ENCODE measurements at places on chromosomes 5 and 9. TPM values are rescaled to one million over a fixed set of nuclear protein-coding genes. Genes with fewer than 3 reads are reported as not detected.

Gene CEP120
- 20.5 TPM for total RNA-seq

Gene GMCL2
- total RNA-seq: not detected

Gene APBA1
- total RNA-seq: 0.55 TPM

Gene NR2F1-AS1
- total RNA-seq: 0.69 TPM

Gene PCDHB2
- total RNA-seq: 10.1 TPM

Gene ZNF883
- 6.8 TPM for total RNA-seq

Gene FAM193B
- 7.3 TPM for total RNA-seq

Gene MSANTD3
- total RNA-seq: 55.1 TPM

Gene LOX
- 38.7 TPM for total RNA-seq

Gene CCL19
- total RNA-seq: not detected

Gene TTC1
- 83.0 TPM for total RNA-seq

Gene CCL28
- total RNA-seq: 26.6 TPM

Gene TMC1
- 0.15 TPM for total RNA-seq

Gene UBQLN1
- total RNA-seq: 115 TPM

Gene LRRC19
- total RNA-seq: not detected

Gene TERT
- total RNA-seq: not detected

Gene PCDHGA11
- total RNA-seq: 1.4 TPM

Gene ADAMTS12
- 6.3 TPM for total RNA-seq

Gene SMAD5
- 39.4 TPM for total RNA-seq

Gene QRFP
- not detected for total RNA-seq

Gene KIF27
- 13.3 TPM for total RNA-seq

Gene TCF7
- total RNA-seq: 2.0 TPM

Gene BTNL3
- total RNA-seq: not detected

Gene MIGA2
- total RNA-seq: 18.4 TPM

Gene PRRC1
- 70.6 TPM for total RNA-seq

Gene SURF1
- total RNA-seq: 18.6 TPM

Gene GPX3
- total RNA-seq: 102 TPM

Gene RAB14
- total RNA-seq: 55.8 TPM

Gene ZNF658
- total RNA-seq: 6.7 TPM

Gene OR2V2
- total RNA-seq: not detected

Gene TAF11L10
- total RNA-seq: not detected

Gene FBP1
- 2.3 TPM for total RNA-seq

All from renal cortical epithelial cell (primary cell).